ENCODE measurements at places on chromosomes 13 and 19.
A peak's percentile ranks its signal among the peaks of the same experiment; 100 is the strongest.

GRCh38 chr13:48118030-48118429, 23.1 kb upstream of the MED4 start:
- DNase-seq = no peak

DNA sequence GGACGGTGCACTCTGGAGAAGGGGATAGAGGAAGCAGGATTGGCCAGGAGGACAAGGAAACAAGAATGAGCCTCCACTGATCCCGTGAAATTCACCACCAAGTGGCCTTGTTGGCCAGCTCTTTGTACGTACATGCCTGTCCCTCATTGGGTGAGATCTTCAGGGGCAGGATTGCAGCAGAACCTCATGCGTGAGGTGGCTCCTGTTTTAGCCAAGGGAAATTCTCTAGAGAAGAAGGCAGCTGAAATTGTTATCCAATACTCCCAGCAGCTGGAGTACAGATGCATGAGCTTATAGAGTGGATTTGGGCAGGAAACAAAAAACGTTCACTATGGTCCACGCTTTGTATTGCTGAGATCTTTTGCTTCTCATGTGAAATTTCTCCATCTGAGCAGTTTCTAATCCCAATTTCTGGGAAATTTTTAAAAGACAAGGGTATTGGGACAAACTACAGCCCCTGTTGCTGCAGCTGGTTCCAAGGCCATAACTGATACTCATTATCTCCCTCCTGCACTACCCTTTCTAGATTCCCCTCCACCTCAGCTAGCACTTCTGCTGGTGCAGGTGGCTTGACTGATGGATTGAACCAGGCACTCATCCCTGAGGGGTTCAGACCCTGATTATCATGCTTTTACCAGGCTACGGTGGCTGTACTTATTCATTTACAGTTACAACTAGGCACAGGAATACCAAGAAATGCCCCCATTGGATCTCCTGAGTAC, 3.9 kb upstream of the RNF6 start:
- DNase-seq = peak; percentile 62

DNA sequence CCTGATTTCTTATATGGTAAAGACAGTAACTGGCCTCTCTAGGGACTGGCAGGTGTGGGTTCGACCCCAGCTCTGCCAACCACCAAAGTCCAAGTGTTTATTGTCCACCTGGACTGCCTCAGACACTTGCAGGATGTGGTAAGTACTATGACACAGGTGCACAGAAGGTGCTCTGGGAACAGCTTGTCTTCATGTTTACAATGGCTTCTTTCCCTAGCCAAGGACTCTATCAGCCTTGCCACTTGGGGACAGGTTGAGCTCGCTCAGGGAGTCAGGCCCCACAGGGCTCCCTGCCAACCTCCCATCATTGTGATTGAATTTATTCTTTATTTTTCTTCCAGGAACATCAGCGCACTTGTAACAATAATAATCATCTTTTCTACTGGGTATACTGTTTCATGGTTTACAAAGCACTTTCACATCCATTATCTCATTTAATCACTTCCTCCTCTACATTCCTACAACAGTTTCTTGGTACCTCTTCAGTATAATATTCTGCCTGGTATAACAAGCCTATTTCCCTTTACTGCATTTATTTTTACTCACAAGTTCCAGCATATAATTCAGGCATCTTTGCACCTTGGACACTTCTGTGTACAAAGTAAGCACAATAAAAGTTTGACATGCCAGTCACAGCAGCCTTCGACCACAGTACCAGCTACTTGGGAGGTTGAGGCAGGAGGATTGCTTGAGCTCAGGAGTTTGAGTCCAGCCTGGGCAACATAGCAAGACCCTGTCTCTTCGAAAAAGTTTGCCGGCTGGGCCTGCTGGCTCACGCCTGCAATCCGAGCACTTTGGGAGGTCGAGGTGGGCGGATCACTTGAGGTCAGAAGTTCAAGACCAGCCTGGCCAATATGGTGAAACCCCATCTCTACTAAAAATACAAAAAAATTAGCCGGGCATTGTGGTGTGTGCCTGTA, 24.2 kb upstream of the GATAD2A start:
- no peak for DNase-seq

GRCh38 chr13:34833562-34834182, 108.4 kb upstream of the NBEA start:
- no peak for DNase-seq

DNA sequence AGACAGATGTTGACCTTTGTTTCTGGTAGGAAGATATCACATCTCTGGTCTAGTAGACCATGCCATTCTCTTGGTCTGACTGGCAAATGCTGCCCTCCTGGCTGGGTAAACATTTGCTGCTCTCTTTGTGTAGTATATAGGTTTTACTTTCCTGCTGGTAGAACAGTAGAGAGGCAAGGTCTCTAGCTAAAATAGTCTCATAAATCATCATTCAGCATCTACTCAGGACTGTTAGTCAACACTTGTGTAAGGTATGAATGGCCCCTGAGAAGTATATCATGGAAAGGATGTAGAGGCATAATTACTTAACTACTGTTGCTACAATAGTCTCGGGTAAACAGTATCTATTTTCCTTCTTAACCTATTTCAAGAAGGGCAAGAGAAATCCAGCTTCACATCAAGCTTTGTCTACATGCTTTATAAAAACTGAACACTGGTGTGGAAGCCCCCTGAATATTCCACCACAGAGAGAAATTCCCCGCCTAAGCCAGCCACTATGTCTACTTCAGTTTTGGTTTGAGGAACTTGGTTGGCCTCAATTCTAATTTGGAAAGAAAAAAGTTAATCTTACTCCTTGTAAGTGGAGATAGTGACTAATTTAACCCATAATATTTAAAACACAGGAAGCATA, 18.4 kb upstream of the MYCBP2 start:
- no peak for DNase-seq

DNA sequence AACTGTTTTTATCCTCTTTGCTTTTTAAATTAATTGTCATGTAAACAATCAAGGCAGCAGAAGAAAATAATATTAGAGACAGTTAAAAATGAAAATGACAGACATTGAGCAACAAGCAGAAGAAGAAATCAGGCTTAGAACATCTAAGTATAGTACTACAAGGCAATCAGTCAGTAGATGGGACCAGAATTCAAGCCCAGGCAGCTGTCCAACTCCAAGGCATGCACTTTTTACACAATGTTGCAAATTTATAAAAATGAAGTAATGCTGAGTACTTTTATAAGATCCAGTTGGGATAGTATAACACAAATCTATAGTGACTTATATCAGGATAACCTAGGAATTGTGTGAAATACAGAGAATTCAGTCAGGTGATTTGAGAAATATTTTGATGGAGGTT, 2815.8 kb downstream of the PCDH9 start:
- no peak for DNase-seq

GRCh38 chr13:48866249-48866648, 109.5 kb upstream of the FNDC3A start:
- DNase-seq = no peak

DNA sequence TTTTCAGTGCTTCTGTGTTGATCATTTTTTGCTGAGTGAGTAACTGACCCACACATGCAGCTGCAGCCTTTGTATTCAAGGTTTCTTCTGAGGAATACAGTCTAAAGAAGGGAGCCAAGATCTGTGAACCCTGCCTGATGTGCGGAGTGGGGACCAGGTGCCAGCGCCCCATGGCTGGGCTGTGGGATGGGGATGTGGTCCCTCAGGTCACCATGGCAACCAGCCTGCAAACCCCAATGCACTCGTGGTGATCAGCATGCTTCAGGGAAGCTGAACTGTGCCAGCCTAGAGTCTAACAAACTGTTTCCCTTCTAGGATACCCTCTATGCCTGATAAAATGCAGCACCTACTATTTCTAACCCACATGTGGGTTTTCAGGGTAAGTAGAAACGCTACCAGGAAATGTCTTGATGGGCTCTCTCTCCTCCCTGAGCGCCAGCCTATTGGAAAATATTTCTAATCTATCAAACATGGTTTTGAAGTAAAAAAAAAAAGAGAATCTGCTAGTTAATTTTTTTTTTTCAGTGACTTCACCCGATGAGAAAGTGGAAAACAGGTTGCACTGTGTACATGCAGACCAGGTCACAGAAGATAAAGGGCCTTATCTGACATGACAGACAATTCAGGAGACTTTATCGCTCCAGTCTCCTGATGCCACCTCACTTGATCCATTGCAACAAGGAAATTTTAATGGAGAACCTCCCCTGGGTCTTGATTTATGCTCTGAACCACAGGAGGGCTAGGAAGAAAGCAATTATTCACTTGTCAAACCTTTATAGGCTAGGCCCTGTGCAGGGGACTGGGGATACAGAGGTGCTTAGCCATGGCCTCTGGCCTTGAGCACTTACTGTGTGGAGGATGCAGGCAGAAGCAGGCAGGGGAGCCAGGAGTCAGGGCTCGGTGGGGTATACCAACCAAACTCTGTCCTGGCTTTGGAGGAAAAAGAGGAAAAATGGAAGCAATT, 51.1 kb downstream of the RASL11A start:
- DNase-seq = no peak

- DNase-seq = peak; percentile 76
Measured at GRCh38 chr19:48806518-48806817, 4.4 kb downstream of the BCAT2 start.

DNA sequence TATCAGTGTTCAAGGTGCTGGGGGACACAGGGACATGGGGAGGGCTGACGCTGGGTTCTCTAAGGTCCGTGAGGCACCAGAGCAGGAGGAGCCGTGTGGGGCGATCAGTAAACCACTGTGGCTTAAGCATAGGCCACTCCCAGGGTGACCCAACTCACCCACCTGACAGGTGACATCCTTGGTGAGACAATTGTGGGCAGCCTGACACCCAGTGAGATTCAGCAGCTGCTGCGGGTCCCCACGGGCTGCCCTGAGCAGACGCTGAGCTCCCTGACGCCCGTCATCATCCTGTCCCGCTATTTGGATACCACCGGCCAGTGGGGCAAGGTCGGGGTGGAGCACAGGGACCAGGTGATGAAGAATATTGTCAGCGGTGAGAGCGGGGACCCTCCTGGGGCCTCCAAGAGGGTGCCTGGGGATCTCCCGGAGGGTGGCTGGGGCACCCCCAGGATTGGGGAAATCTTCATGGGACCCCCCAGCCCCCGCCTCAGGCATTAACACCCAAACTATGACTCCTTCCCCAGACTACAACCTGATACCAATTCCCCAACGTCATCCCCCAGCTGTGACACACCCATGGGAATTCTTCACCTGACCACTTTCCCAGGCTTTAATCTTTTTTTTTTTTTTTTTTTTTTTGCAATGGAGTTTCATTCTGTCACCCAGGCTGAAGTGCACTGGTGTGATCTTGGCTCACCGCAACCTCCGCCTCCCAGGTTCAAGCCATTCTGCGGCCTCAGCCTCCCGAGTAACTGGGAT, 33.3 kb upstream of the SHFL start:
- no peak for DNase-seq

- no peak for DNase-seq
Measured at GRCh38 chr13:77728265-77729125, 31.0 kb downstream of the SLAIN1 start.

DNA sequence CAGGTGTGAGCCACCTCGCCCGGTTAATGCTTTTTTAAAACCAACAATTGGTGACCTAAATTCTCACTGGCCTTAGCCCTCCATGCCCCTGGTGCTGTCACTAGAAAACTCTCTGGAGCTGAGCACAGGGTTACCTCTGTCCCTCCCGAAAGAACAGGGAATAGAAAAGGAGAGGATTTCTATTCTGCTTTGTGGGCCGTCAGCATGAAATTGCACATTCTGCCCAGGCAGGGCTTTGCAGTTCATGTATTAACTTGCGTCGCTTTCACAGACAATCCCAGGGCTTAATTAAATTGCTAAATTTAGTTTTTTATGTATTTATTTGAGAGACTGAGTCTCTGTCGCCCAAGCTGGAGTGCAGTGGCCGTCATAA, 583 bp upstream of the ZNF480 start:
- peak; percentile 21 for DNase-seq

- DNase-seq = no peak
Measured at GRCh38 chr13:49643035-49643646, 14.8 kb downstream of the ARL11 start.

DNA sequence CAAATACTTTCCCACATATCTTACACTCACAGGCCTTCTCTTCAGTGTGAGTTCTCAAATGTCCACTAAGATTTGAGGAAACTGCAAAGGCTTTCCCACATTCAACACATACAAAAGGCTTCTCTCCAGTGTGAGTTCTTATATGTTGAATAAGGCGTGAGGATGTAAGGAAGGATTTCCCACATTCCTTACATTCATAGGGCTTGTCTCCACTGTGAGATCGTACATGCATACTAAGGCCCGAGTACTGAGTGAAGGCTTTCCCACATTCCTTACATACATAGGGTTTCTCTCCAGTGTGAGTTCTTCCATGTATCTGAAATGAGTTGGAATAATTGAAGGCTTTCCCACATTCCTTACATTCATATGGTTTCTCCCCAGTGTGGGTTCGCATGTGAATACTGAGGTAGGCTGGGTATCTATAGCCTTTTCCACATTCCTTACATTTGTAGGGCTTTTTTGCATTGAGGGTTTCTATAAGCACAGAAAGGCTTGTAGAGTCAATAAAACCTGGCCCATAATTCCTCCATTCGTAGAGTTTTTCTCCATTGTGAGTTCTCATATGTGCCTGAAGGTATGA, 9.6 kb downstream of the ZNF426 start:
- no peak for DNase-seq

DNA sequence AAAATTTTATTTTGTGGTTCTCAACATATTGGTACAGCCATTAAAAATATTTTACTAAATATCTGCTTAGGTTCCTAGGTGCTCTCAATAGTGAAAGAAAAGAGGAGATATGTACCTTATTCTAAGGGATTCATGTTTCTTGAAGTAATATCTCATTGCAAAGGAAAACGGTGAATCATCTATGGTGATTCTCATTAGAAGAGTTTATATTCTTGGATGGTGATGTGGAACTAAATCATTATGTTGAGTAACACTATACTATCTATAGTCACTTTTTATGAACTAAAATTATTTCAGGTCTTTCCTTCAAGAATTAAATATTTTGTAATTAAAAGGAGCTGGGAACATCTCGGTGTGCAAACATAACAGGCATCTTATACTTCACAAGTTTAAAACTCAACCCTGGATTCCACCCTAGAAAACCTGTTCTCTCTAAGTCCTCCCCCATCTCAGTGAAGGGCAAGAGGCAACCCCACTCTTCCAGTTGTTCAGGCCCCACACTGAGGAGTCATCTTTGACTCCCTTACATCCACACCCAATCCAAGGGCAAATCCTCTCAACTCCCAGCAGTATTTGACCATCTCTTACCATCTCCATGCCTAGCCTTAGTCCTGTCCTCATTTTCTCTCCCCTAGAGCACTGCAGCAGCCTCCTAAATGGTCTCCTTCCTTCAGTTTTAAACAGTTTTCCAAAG, 140.1 kb downstream of the RGCC start:
- DNase-seq = no peak

GRCh38 chr19:36377541-36378178, 1.3 kb downstream of the ZFP14 start:
- DNase-seq = no peak

- DNase-seq = no peak
Measured at GRCh38 chr19:54451331-54451871, 2.4 kb downstream of the LENG8 start.

- peak; percentile 48 for DNase-seq
Measured at GRCh38 chr19:36686365-36687213, 823 bp upstream of the ZNF567 start.

DNA sequence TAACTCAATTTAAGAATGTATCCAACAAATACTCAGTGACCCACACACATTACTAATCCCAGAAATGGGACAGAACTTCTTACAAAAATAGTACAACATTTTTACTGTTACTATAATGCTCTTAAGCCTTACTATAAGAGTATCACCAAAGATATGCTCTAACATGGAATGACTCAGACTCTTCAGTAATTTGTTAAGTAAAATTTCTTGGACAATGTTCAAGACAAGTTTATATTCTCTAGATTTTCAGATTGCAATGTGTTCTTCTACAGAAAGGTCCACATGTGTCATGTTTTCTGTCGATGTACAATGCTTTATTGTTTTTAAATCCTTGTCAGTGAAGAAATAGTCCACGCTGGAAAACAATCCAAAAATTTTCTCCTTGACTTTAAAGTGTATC, 66.3 kb upstream of the RFXAP start:
- no peak for DNase-seq
